Activated CD8-positive, alpha-beta T cell treated with anti-CD3 and anti-CD28 coated beads for 36 hours (primary cell): ENCODE measurements at places on chromosomes 7 and 10.

DNA sequence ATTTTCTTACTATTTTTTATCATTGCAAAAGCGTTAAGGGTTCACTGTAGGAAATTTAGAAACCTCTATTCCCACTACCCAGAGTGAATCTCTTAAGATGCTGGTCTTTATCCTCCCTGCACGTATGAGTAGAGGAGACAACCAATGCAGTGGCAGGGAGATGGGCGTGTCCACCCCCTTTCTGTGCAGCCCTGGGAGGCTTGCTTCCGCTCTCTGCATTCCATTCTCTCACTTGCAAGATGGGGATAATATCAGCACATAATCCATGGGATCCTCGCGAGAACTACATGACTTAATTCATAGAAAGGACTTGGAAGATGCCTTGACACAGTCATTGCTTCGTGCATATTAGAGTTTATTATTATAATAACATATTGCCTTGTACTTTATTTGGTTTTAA is 196.2 kb downstream of the KLF6 start:
- no peak for DNase-seq

- no peak for DNase-seq
These were observed 4.1 kb downstream of the PPIF start for GRCh38 chr10:79351332-79351731.

GRCh38 chr10:108443636-108444035 is 1279.1 kb upstream of the SORCS1 start:
- DNase-seq, result no peak

DNA sequence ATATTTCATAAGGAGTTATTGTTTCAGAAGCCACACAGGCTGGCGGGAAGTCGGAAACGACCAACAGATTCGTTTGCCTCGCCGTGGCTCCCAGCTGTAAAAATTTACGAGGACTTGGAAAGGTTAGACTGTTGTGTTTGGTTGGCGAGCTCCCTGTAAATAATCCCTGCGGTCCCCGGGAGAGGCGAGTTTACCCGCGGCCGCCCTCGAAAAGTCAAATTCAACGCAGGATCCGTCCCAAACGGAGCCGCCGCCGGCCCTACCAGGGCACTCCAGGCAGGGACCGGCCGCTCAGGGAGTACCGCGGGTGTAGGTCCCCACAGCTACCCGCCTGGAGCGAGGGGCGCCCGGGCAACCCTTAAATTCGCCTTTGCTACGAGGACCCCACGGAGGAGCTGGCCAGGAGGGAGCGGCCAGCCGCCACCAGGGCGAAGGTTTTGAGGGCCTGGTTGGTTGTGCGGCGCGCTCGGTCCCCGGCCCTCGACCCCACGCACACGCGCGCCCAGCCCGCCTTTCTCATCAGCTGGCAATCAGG is 726 bp upstream of the HOXA9 start:
- DNase-seq, result no peak

DNA sequence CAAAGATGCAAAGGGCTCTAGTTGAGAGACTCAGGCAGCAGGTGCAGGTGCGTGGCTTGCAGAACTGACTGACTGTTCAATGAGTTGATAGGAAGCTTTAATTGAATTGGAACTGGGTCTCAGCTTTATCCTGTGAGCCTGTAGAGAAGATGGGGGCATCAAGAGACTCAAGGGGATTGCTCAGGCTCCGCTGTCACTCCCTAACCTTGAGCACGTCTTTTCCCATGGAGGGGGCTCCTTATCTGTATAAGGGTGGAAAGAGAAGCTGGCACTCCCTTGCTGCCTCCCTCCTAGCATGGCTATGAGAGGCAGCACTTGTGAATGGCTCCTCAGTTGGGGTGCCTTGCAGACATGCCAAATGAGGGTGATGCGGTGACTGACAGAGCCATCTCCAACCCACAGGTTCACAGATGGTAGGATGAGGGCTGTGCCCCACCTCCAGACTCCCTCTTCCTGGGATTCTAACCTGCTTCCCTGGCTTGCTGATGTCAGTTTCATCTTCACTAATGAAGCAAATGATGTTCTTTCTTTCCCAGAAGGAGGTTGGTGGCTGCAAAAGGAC is 12.4 kb upstream of the PLEKHA1 start:
- no peak for DNase-seq

- no peak for DNase-seq
These were observed 29.2 kb downstream of the SORBS1 start for GRCh38 chr10:95531994-95532399.

DNA sequence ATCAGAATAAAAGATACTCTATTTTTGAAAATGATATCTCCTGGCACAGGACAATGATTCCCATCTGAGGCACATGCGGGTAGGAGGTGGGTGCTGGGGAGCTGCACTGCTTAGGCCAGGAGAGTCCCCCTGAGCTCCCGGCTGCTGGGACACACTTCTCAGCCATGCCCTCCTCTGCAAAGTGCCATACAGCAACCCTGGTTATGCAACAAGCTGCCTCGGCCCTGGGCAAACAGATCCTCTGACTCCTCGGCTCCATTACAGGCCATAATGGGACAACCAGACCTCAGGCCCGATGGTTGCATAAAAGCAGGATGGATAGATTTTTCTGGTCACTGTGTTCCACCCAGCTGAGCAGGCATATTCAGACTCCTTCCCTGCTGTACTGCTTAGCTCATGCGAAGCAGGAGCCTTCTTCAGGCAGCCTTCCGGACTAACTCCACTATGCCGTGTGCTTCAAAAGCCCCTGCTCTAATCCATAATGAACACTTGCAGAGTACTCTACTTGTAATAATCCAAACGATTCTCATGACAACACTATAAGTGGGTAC is 6.5 kb upstream of the LEP start:
- no peak for DNase-seq

DNA sequence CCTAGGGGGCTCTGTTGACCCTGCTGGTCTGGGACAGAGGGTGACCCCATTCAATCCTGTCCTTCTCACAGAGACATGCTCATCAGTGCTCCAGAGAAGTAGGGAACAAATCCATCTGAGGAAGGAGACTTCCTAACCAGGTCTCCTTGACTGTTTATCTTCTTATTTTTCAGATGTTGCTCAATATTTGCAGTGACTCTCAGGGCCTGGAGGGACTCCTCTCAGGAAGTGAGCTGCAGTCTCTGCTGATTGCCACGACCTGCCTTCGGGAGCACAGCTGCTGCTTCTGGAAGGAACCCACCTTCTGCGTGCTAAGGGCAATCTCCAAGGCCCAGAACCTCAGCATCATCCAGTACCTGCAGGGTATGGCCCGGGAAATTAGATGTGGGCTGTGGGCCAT is 41.0 kb downstream of the WDFY4 start:
- no peak for DNase-seq

DNA sequence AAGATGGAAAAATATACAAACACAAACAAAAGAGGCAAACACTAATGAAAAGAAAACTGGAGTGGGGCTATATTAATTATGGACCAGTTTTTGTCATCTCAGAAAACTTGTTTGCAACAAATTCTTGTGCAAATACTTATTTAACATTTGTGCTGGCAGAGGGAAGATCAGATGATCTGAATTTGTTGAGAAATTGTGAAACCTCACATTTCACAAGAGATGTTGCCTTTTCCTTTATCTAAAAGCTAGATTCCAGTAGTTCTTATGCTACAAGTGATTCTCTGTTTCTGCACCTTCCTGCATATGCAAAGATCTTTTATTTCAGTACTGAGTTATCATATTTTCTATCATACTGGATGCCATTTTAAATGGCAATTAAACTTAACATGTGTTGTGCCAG is 320.7 kb downstream of the SUGCT start:
- DNase-seq, result no peak

- DNase-seq, result no peak
These were observed 20.2 kb downstream of the RTKN2 start for GRCh38 chr10:62248465-62248864.

DNA sequence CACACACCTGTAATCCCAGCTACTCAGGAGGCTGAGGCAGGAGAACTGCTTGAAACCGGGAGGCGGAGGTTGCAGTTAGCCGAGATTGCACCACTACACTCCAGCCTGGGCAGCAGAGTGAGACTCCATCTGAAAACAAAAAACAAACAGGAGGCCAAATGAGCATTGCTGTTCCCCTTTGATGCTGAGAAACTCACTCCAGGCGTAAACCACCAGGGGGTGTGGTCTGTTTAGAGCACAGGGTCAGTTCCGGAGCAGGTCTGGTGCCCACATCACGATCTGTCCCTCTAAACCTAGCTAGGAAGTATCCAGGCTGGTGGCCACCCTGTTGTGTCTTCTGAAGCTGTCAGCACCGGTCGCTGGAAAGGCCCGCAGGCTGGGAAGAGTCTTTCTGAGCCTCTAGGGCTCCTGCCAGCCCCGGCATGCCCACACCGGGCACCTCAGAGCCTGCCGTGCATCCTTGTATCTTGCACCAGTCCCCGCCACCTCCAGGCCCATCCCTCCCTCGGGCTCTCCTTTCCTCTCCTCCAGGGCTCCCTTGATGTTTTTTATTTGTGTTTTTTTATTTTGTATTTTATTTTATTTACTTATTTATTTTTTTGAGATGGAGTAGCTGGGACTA is 66.3 kb upstream of the SH2B2 start:
- DNase-seq, result no peak

- DNase-seq, result no peak
These were observed 197.0 kb downstream of the SNX13 start for GRCh38 chr7:17743316-17743715.

- DNase-seq, result no peak
These were observed 136.2 kb upstream of the FZD8 start for GRCh38 chr10:35778306-35778705.

GRCh38 chr10:49298983-49299815 is at the start of gene C10orf71:
Gene C10orf71 (plus strand): TSS chr10:49299170. CDS start chr10:49322546, 23,376 bp downstream.
- DNase-seq, result no peak

DNA sequence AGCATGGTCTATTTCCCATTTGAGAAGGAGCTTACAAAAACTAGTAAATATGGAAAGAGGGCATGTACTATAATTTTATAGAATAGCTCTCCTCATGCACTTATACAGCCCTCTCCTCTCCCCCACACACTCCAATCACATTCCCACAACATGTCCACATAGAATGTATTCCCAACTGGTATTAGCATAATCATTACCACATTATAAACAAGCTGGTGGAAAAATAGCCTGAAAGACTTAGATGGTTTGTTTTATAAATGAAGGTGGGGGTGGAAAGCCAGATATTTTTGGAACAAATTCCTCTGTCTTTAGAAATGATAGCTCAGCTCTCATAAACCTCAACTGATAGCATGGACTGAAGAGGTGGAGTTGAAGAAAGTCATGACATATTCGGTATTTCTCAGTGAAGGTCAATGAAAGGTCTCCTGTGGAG is 410.1 kb downstream of the SUGCT start:
- no peak for DNase-seq

- no peak for DNase-seq
These were observed 3.2 kb downstream of the MINDY3 start for GRCh38 chr10:15857107-15857575.

DNA sequence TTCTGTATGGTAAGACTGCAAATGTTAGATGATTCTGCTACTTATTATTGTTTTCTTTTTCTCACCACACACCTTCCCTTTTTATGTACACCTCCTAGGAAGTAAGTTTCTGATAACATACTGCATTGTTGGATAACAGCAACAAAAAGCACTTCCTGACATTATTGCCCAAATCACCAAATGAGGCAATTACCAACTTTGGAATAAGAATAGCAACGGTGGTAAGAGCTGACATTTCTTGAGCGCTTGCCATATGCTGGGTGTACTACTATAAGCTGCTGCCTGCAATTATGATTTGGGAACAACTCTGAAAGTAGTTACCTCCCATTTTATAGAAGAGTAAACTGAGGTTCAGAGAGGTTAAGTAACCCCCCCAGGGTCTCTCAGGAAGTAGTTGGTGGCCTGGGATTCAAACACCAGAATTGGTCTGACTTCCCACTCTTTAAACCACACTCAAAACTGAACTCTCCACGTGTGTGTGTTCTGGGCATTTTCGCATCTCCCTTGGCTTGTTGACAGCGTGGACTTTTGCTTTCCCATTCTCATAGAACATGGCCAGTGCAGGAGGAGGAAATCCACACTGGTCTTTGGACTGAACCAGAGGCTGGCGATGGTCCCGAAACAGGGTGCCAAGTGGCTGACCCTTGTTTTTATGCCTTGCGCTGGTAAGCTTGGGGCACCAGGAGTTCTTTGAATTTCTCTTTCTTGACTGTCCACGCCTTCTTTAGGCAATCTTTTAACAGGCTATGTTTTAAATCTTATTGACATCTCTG is 71.4 kb downstream of the TCF7L2 start:
- DNase-seq, result no peak

- no peak for DNase-seq
These were observed 1.3 kb downstream of the CUTC start for GRCh38 chr10:99733366-99733765.

- DNase-seq, result no peak
These were observed 256.0 kb upstream of the AUTS2 start for GRCh38 chr7:69342154-69342884.
